Fibroblast of skin of back (primary cell): ENCODE measurements at places on chromosomes 16 and 17.

GRCh38 chr16:57736419-57737351, 1.1 kb downstream of the KATNB1 start:
- DNase-seq, result peak; percentile 80

DNA sequence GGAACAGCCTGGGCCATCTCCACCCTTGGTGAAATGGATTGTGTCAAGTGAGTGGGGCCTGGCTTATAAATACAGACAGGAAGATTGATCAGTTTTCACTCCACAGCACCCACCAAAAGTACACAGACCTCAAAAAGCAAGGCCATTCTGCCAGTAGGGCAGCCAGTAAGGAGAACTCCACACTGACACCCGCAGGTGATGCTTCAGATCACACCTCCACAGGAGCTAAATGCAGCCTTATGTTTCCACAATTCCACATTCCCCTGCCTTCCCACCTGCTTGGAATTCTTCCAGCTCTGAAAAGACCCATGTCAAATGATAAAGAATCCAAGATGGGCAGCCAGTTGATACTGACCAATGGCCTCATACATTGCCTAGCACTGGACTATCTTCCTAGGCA, 191.1 kb downstream of the ZFHX3 start:
- no peak for DNase-seq

DNA sequence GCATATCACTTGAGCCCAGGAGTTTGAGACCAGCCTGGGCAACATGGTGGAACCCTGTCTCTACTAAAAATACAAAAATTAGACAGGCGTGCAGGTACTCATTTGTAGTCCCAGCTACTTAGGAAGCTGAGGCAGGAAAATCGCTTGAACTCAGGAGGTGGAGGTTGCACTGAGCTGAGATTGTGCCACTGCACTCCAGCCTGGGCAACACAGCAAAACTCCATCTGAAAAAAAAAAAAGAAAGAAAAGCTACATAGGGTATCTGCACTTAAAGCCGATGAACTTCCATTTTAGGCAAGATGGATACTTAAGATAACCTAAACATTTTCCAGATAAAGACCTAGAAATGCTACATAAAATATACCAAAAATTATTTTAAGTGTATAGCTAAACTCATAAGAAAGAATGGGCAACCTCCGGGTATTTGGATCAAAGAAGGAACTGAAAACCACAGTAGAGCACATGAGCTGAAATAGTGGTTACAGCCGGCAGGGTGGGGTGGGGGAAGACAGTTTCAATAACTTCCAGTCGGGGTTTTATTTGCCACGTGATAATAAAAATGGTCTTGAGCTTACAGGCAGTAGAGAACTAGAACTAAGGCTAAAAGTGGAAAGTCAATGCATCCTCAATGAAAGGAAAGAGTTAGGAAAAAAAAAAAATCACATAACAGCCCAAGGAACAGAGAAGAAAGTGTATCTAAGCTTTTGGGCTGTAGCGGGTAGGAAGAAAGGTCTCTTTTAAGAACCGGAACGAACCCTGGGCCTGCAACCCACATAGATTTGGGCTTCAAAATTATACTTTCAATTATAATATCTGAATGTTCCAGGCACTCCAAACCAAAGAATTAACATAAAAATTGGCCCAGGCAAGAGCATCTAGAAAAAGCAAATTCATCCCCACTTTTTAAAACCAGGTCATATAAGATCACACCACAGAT, 53.1 kb downstream of the CFDP1 start:
- no peak for DNase-seq

DNA sequence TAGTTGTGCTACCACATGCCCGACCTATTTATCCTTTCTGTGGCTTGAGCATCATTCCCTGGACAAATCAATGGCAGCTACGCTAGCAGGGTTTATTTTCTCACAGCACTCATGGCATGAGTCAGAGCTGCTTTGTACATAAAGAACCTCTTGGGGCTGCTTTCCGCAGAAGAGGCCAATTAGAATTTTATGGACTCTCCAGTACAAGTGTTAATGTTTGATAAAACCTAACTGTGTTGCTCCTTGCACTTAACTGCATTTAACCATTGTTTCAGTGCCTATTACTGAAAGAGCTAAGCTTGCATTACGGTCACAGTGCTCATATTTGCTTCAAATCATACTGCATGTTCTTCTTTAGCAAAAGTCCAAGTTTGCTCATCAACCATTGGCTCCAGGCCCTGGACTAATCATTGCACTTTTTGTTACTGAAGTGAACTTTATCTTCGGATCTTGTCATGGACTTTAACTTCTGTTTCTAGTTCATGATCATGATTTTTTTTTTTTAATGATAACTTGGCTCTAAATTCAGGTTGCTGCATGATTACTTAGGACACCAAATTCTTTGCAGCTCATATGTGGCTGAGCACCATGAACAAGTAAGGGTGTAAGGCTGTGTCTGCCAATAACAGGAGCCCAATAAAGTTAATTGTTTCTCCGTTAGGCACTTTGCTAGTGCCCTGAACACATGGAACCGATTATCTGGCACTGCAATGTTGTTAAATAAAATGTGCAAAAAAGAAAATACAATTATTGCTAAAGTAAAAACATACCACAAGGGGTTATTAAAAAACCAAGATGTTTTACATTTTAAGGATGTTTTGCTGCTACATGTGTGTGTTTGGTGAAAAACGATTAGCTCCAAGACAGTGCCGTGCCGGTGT, 492.2 kb downstream of the KCNJ2 start:
- no peak for DNase-seq

GRCh38 chr17:35265566-35266141, 22.8 kb downstream of the SLFN5 start:
- DNase-seq, result no peak

DNA sequence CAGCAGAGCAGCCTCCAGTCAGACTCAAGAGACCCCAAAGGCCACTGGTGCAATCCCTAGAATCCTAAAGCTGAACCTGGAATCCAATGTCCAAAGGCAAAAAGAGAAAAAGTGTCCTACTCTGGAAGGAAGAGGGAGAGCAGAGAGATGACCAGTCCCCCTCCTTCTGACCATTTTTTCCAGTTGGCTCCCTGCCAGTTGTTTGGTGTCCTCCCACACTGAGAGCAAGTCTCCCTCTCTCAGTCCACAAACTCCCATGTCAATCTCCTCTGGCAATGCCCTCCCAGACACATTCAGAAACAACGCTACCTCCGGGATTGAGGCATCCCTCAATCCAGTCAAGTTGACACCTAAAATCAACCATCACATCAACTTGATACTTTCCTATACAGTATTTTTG, 4.3 kb upstream of the CLEC19A start:
- no peak for DNase-seq

DNA sequence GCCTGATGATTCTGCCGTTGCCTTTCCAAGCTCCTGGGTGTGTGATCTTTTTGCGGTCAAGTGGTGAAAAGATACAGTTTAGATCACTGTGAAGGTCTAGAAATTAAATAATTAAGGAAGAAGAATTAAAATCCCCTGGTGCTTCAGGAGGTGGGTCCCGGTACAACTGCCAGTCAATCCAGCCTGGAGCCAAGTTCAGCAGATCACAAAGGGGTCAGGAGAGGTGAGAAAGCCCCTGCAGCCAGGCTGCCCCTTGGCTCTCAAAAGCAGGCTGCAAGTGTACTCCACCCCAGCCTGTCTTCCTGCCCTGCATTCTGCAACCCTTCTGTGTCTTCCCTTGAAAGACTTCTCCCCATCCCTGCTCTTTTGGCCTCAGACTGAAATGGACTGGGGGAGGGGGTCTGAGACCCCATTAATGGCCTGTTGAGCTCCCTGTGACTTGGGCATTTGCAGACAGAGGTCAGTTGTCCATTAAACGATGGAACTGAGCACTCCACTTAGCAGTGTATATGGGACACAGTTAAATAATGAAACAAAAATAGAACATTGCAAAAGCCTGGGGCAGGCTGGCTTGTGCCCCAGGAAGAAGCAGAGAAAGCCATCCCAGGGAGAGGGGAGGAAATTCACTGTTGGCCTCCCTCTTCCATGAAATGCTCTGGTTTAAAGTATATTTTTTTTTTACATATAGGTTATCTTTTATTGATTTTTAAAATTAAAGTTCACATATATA, 15.1 kb downstream of the CACNG5 start:
- no peak for DNase-seq

GRCh38 chr17:45123930-45124796, 8.2 kb downstream of the PLCD3 start:
- DNase-seq, result peak; percentile 91

- DNase-seq, result no peak
These were observed 22.5 kb downstream of the SLC7A6OS start for GRCh38 chr16:68288252-68288650.

DNA sequence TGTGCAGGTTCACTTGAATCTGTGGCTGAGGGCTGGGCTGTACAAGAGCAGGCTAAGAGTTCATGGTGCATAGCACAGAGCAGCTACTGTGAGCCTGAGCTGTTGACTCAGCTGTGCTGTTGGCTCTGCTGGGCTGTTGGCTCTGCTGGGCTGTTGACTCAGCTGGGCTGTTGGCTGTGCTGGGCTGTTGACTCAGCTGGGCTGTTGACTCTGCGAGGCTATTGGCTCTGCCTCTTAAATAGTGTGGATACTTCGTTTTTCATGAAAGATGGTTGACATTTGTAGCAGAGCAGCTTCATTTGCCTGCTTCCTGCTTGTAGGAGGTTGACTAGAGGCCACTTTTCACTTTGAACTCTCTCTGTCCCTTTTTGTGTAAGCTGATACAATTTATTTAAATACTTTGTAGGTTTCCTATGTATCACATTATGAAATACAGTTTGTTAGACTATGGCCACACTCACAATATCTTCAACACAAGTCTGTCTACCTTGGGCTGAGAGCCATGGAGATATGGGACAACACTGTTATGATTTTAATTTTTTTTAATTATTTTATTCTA, 40.3 kb upstream of the CCNF start:
- DNase-seq, result peak; percentile 68

DNA sequence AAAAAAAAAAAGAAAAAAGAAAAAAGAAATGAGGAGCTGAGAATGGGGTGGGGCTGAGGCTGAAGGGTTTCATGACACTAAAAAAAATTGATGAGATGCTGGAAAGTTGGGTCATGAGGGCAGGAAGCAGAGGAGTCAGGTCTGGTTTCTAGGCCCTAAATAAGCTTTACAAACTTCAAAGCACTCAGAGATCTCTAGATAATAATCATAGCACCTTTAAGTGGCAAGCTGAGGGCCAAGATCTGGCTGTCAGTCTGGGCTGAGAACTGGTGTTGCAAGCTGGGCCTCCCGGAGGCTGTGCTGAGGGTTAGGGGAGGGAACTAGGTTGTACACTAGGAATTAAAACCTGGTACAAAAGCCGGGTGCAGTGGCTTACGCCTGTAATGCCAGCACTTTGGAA, 6.4 kb downstream of the ZNF764 start:
- DNase-seq, result no peak

DNA sequence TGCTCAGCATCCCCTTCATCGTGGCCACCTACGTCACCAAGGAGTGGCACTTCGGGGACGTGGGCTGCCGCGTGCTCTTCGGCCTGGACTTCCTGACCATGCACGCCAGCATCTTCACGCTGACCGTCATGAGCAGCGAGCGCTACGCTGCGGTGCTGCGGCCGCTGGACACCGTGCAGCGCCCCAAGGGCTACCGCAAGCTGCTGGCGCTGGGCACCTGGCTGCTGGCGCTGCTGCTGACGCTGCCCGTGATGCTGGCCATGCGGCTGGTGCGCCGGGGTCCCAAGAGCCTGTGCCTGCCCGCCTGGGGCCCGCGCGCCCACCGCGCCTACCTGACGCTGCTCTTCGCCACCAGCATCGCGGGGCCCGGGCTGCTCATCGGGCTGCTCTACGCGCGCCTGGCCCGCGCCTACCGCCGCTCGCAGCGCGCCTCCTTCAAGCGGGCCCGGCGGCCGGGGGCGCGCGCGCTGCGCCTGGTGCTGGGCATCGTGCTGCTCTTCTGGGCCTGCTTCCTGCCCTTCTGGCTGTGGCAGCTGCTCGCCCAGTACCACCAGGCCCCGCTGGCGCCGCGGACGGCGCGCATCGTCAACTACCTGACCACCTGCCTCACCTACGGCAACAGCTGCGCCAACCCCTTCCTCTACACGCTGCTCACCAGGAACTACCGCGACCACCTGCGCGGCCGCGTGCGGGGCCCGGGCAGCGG, 3.2 kb downstream of the UTS2R start:
- DNase-seq, result no peak

DNA sequence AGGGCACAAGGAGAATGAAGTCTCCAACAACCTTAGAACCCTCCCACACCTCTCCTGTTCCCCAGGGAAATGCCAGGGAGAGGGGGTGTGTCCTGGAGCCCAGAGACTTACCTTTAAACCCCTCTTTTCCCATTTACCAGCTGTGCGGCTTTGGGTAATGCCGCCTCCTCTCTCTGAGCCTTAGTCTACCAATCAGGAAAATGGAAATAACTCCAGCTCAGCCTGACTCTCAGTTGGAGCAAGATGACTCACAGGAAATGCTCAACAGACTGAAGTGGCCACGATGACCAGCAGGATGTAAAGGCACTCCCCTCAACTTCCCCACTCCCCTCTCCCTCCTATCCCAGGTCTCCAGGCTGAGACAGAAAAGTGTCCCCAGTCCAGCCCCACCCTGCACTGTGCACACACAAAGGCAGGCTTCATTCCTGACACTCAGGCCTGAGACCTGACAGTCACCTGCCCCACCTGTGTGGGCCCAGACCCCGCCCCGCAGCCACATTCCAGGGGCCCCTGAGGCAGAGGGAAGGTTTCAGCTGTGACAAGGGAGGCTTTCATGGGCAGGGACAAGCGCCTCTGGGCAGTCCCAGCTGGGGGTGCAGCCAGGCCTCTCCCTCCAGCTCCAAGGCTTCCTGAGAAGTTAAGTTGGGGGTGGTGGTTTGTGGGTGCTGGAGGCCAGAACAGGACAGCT, 3.0 kb upstream of the KRT15 start:
- peak; percentile 92 for DNase-seq

DNA sequence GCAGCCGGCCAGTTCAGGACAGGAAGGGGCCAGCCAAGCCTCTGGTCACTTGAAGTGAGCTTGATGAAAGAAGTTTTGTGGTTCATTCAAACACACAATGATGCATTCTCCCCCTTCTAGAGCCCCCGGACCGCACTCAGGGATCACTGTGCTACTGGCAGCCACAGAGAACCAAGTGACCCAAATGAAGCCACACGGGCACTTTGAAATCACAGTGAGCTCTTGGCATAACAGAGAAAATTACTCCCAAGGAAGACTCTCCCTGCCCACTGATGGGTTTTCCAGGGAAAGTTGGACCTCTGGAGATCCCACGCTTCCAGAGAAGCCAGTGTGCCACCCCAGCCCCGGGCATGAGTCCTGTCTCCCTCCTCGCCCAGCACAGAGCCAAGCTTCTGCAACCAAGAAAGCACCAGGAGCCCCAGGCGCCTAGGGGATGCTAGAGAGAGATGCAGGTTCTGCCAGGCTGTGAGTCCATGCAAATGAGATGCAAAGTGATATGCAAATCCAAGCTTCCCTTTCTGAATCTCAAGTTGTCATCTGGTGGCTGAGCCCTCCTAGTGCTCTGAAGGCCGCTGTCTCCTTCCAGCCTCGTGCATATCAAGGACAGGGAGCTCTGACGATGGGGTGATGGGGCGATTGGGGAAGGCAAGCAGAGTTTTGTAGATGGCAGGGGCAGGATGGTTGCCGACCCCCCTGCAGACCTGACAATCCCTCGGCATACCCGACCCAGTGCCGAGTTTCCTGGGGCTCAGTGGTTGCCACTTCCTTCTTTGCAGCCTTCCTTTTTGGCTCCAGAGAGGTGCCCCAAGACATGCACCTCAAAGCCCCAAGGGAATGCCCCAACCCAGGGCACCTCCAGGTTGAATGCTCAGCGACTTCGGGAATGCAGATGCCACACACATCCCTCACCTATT, 59.7 kb upstream of the TNRC6C start:
- DNase-seq, result no peak

GRCh38 chr17:77235370-77235941, 94.7 kb downstream of the SEC14L1 start:
- DNase-seq, result peak; percentile 85
